ENCODE measurements at places on chromosomes 1 and 21.

DNA sequence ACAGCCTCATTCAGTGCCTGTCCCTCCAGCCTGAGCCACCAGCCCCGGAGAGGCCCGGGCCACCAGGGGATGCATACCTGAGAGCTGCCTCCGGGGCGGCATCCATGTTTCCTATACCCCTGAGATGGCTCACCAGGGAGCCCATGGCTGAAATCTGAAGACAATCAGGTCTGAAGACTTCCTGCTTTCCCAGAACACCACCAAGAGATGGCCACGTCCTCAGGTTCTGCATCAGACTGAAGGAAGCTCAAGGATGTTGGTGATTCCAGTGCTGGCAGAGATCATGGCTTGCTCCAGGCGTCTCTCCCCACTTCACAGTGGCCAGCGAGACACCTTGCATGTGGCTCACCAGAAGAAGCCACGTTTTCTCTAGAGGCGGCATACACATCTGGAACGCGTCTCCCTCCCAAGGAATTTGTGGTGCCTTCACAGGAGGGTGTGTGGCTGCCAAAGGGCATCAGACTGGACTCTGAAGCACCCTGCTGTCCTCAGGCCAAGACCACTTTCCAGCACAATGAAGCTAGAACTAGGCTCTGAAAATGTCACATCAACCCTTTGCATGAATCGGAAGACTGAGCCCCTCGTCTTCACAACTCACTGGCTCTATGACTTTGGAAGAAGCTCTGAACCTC, 170.7 kb upstream of the IRF2BP2 start:
- H3K27ac ChIP-seq = no peak overlapping the region
- no peak for DNase-seq
- H3K36me3 ChIP-seq = no peaks in the 10 kb centered on the region
- H3K27me3 ChIP-seq = no peaks in the 10 kb centered on the region
- peaks cover 4% of the 10 kb centered on the region for H3K4me1 ChIP-seq
- H3K4me3 ChIP-seq = no peak overlapping the region

GRCh38 chr1:234139966-234140365, 233.3 kb upstream of the COA6 start:
- no peak for DNase-seq
- no peak overlapping the region for H3K4me3 ChIP-seq
- H3K27me3 ChIP-seq = peaks cover 18% of the 10 kb centered on the region
- H3K4me1 ChIP-seq = no peaks in the 10 kb centered on the region

GRCh38 chr1:179322557-179322956, 29.0 kb downstream of the SOAT1 start:
- DNase-seq = no peak
- no peak overlapping the region for H3K4me3 ChIP-seq
- no peaks in the 10 kb centered on the region for H3K27me3 ChIP-seq

DNA sequence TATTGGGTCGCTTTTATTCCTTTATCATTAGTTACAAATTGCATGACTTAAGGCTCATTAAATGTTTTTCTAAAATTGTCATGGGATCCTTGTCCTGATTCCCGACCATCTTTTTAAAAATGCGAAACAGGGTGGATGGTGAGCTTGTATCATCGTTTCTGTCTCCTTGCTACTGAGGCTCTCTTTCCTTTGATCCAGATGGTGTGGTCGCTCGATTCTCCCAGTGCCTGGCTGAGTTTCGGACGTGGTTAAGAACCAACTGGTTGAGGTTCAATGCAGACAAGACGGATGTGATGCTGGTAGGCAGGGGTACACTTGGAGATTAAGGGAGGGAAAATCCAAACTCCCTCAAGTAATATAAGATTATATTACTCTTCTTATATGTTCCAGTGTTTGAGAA, 1.2 kb downstream of the MIER1 start:
- DNase-seq = peak; percentile 32
- peaks cover 2% of the 10 kb centered on the region for H3K27me3 ChIP-seq
- H3K36me3 ChIP-seq = peaks cover 18% of the 10 kb centered on the region
- peaks cover 50% of the 10 kb centered on the region for H3K4me1 ChIP-seq
- peak overlapping the region; percentile 89 for H3K4me3 ChIP-seq

DNA sequence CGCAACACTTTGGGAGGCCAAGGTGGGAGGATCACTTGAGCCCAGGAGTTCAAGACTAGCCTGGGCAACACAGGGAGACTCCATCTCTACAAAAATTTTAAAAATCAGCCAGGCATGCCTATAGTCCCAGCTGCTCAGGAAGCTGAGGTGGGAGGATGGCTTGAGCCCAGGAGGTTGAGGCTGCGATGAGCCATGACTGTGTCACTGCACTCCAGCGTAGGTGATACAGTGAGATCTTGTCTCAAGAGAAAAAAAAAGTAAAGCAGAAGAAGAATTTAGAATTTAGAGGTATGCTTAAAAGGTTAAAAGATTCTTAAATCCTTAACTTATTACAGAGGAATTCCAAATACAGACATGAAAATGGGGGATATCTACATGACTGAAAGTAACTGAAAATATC, 79.5 kb downstream of the SMYD3 start:
- no peak overlapping the region for H3K4me3 ChIP-seq
- H3K27me3 ChIP-seq = no peaks in the 10 kb centered on the region
- no peak overlapping the region for H3K27ac ChIP-seq
- peaks cover 5% of the 10 kb centered on the region for H3K4me1 ChIP-seq
- no peak for DNase-seq

DNA sequence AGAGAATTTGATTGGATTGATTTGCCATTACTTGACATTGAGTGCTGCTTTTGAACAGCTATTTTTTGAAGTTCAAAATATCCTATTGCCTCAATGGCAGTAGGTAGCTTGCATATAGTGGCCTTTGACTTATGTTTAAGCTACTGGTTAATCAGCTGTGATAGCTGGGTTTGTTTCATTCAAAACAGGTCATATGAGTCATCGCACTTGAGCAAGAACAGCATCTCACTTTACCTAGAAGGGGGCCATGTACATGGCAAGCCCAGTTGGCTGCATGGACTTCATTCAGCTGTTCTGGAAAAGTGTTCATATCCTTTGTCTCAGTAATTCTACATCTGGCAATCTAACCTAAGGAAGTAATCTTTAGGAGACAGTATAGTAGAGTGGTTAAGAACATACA, 29.0 kb upstream of the ARID1A start:
- H3K4me3 ChIP-seq = no peak overlapping the region
- H3K36me3 ChIP-seq = no peaks in the 10 kb centered on the region
- no peak for DNase-seq
- peaks cover 5% of the 10 kb centered on the region for H3K27me3 ChIP-seq

DNA sequence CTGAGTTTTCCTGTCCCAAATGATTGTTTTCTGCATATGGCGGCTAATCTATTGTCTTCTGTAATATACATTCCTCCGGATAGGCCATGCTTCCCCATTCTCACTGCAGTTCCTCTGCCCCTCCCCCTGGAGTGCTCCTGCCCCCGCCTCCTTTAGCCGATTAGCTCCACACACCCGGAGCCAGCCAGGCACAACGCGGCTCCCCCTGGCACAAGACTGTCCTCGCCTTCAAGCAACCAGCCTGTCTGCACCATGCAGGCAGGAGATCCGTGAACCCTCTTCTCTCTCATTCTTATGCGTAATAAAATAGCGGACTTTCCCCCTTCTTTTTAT, 18.0 kb downstream of the SERTAD4 start:
- H3K4me3 ChIP-seq = peak overlapping the region; percentile 87
- peaks cover 20% of the 10 kb centered on the region for H3K4me1 ChIP-seq
- no peaks in the 10 kb centered on the region for H3K36me3 ChIP-seq
- H3K27me3 ChIP-seq = peaks cover 73% of the 10 kb centered on the region
- H3K27ac ChIP-seq = no peak overlapping the region
- DNase-seq = peak; percentile 66

- H3K4me3 ChIP-seq = no peak overlapping the region
- no peaks in the 10 kb centered on the region for H3K27me3 ChIP-seq
- H3K27ac ChIP-seq = no peak overlapping the region
- peaks cover 11% of the 10 kb centered on the region for H3K4me1 ChIP-seq
- H3K36me3 ChIP-seq = no peaks in the 10 kb centered on the region
- no peak for DNase-seq
These were observed 123.2 kb downstream of the PTPRC start for GRCh38 chr1:198761859-198762616.

DNA sequence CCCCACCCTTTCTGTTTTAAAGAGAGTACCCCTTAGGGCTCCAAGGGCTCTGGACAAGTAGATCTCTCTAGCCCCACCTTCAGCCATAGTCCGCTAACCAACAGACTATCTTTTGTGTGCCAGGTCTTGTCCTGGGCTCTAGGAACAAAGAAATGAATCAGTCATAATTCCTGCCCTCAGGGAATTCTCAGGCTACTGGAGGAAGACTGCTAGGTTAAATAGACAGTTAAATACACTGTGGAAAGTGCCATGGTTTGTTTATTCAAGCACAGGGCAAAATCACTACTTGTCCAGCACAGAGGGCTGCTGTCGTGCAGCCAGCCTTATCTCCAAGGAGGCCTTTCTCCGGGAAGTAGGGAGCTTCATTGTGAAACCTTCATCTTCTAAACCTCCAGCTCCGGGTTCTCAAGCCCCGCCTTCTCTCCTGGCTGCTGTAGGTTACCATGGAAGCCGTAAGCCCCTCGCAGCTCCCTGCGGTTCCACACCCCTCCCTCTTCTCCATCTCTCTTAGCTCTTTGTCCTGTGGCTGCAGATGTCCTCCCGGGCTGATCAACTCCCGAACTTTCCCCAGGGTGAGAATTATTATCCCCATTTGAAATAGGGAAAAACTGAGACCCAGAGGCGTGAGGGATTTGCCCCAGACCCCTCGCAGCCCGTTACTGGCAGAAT, 29.8 kb downstream of the SHISAL2A start:
- DNase-seq = peak; percentile 56
- H3K27me3 ChIP-seq = no peaks in the 10 kb centered on the region

GRCh38 chr1:110227774-110228173, 17.7 kb downstream of the KCNC4 start:
- H3K27ac ChIP-seq = no peak overlapping the region
- DNase-seq = no peak
- no peaks in the 10 kb centered on the region for H3K36me3 ChIP-seq
- peaks cover 12% of the 10 kb centered on the region for H3K4me1 ChIP-seq
- H3K4me3 ChIP-seq = no peak overlapping the region
- peaks cover 6% of the 10 kb centered on the region for H3K27me3 ChIP-seq

- peak overlapping the region; percentile 45 for H3K4me3 ChIP-seq
- H3K4me1 ChIP-seq = peaks cover 61% of the 10 kb centered on the region
- H3K36me3 ChIP-seq = peaks cover 9% of the 10 kb centered on the region
- H3K27me3 ChIP-seq = no peaks in the 10 kb centered on the region
These were observed 83.5 kb upstream of the ZNF326 start for GRCh38 chr1:89911191-89911991.

GRCh38 chr1:31712630-31713029, 8.8 kb upstream of the COL16A1 start:
- H3K27me3 ChIP-seq = peaks cover 21% of the 10 kb centered on the region
- H3K4me3 ChIP-seq = peak overlapping the region; percentile 18
- DNase-seq = no peak
- peaks cover 46% of the 10 kb centered on the region for H3K4me1 ChIP-seq

GRCh38 chr1:31669786-31670592, 25.3 kb upstream of the PEF1 start:
- H3K27me3 ChIP-seq = peaks cover 13% of the 10 kb centered on the region
- DNase-seq = no peak
- H3K4me1 ChIP-seq = peaks cover 45% of the 10 kb centered on the region
- H3K4me3 ChIP-seq = peak overlapping the region; percentile 73
- H3K36me3 ChIP-seq = no peaks in the 10 kb centered on the region

DNA sequence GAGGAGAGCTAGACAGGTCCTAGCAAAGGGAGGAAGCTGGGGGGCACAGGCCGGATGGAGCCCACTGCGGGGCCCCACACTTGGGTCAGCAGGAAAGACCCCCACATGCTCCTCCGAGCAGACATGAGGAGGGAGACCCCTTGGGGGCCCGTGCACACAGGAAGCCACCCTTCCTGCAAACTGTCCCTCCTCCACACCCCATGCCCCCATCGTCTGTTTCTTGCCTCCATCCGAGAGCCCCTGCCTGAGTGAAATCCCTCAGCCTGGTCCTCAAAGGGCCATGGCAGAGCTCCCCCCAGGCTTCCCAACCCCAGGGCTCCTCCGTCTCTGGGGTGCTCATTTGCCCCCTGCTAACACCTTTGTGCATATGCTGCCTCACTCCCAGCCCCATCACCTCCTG, 168.0 kb downstream of the PRDM16 start:
- H3K4me3 ChIP-seq = no peak overlapping the region
- no peak for DNase-seq
- no peak overlapping the region for H3K27ac ChIP-seq
- H3K4me1 ChIP-seq = peaks cover 61% of the 10 kb centered on the region
- H3K36me3 ChIP-seq = no peaks in the 10 kb centered on the region

DNA sequence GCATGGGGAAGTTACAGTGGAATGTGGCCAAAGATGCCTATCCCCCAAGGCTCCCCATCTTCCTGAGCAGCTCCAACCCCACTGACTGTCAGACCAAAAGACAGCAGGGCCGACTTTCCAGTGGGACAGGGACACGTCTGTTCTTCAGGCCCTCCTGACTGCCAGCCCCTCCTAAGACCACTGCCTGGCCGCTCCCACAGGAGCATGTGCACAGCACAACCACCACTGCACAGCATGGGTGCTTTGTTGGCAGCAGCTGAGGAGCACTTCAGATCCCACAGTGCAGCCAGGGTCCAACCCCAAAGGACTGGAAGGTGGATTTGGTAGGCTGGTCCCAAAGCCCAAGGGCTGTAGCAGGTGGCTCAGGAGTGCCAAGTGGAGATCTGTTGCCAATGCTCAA, 648.3 kb upstream of the BRINP3 start:
- H3K27me3 ChIP-seq = peaks cover 6% of the 10 kb centered on the region
- DNase-seq = no peak
- H3K27ac ChIP-seq = no peak overlapping the region
- H3K4me1 ChIP-seq = no peaks in the 10 kb centered on the region
- H3K36me3 ChIP-seq = no peaks in the 10 kb centered on the region

DNA sequence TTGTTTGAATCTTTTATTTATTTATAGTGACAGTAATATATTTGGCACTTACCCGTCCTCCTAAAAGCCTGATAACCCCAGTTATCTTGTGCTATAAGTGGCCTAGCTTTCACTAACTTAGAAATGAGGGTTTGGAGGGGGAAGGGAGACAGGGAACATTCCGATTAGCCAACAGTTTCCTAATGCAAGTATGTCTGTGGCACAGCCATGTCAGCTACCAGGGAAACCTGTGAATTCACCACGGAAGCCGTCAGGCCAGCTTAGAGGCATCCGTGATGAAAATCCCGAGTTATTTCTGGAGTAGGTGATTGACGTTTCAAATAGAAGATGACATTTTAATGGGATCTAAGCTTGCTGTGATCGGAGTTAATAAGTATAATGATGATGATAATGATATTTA, 39.4 kb upstream of the BCL10 start:
- H3K36me3 ChIP-seq = no peaks in the 10 kb centered on the region
- no peaks in the 10 kb centered on the region for H3K4me1 ChIP-seq
- H3K27ac ChIP-seq = no peak overlapping the region
- H3K4me3 ChIP-seq = no peak overlapping the region

DNA sequence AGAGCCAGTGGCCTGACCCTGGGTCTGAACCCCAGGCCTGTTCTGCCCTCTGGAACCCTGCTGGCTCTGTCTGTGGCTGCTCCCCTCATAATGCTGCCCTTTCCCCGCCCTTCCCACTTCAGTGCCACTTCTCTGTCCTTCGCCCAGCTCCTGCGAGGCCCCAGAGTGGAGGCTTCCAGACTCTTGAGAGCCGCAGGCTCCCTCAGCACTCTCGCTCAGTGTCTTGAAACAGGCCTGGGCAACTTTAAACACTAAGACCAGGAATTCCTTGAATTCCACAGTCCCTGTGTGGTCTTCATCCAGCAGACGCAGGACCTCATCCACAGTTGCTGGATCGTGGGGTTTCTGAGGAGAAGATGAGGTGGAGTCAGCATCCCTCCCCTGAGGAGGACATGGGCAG, 3.5 kb downstream of the CRNN start:
- H3K36me3 ChIP-seq = no peaks in the 10 kb centered on the region
- no peaks in the 10 kb centered on the region for H3K4me1 ChIP-seq
- no peaks in the 10 kb centered on the region for H3K27me3 ChIP-seq
- no peak overlapping the region for H3K27ac ChIP-seq

All from nephron progenitor cell (in vitro differentiated cells).